ENCODE measurements at places on chromosomes 1 and 21.

- DNase-seq, result no peak
Observed at GRCh38 chr1:60547821-60548220, 474.3 kb upstream of the C1orf87 start.

- DNase-seq, result no peak
Observed at GRCh38 chr1:166858726-166859419, 17.2 kb downstream of the TADA1 start.

DNA sequence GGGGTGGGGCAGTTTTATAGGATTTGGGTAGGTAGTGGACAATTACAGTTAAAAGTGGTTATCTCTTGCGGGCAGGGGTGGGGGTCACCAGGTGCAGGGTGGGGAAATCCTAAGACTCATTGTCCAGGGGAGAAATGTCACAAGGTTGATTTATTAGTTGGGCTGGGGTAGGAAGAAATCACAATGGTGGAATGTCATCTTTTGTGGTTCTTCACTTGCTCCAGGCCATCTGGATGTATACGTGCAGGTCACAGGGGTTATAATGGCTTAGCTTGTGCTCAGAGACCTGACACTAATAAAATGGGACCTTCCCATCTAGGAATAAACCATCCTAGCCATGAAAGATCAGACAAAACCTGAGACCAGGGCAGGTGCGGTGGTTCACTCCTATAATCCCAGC is 11.5 kb downstream of the TEX46 start:
- DNase-seq, result no peak

DNA sequence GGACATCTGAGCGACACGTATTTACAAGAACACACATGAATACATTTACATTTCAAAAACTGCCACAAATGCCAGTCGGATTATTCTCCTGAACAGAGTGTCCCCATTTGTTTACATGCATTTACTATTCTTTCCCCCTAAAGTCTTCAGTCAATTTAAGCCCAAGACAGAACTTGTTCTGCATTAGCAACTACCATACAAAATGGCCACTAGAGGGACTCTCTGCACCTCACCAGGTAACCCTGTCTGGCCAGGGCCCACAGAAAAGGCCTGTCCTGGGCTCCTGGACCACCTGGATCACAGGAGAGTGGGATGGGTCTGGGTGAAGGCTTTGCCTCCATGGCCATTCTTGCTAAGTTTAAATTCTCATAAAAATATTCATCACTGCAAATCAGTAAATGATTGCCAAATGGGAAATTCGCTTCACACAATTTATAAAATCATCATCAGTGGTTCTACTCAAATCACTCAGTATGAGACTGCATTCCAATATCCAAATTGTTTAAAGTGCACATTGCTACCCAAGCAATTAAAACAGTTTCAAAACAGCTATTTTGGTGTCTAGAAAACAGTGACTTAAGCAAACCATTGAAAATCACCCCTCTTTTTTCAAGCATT is 12.5 kb upstream of the GUCA2A start:
- no peak for DNase-seq
